Fibroblast of skin of right biceps (primary cell): ENCODE measurements at places on chromosomes 3 and 15.
A peak's percentile ranks its signal among the peaks of the same experiment; 100 is the strongest.

GRCh38 chr3:15633766-15634598 is 32.4 kb downstream of the BTD start:
- no peak for DNase-seq

DNA sequence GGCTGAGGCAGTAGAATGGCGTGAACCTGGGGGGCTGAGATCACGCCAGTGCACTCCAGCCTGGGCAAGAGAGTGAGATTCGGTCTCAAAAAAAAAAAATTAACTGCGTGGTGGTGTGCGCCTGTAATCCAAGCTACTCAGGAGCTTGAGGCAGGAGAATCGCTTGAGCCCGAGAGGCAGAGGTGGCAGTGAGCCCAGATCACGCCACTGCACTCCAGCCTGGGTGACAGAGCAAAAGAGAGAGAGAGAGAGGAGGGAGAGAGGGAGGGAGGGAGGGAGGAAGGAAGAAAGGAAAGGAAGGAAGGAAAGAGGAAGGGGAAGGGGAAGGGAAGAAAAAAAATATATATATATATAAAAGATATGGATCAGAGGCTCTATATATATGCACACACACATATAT is 6.0 kb downstream of the TM4SF19 start:
- DNase-seq: no peak

- peak; percentile 41 for DNase-seq
Observed at GRCh38 chr3:94115482-94115881, 52.6 kb downstream of the NSUN3 start.

DNA sequence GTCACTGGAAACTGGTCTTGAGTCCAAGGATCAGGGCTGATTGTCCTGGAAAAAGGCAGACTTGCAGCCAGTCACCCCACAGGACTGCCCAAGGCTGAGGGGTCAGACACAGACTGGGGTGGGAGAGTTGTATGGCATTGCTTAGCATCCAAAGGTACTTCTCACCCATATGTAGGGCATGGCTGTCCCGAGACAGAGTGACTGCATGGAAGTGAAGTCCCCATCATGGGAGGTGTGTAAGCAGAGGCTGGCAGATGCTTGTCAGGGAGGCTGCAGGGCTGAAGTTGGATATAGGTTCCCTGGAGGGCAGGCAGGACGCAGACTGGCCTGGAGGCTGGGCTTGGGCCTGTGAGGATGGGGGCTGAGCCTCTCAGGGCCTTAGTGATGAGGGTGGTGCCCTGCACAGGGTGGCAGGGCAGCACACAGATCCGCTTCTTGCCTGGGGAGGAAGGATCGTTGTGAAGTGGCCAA is 31.1 kb downstream of the PSTPIP1 start:
- DNase-seq: no peak

- no peak for DNase-seq
Observed at GRCh38 chr15:39488516-39488915, 92.4 kb upstream of the THBS1 start.

- no peak for DNase-seq
Observed at GRCh38 chr3:39346785-39347585, 17.5 kb downstream of the CCR8 start.

DNA sequence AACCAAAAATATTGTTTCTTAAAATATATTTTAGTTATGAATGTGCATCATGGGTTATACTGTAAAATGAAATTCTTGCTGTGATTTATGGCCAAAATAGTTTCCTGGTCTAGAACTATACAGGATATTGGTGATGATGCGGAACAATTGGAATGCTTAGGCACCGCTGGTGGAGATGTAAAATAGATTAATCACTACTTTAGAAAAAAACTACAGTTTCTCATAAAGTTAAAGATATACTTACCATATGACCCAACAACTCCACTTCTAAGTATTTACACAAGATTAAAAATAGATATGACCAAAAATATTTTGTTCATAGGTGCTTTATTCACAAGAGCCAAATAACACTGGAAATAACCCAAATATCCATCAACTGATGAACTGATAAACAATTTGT is 126.7 kb downstream of the TUSC7 start:
- peak; percentile 80 for DNase-seq

- DNase-seq: no peak
Observed at GRCh38 chr15:88637841-88638625, 783 bp upstream of the ISG20 start.

GRCh38 chr3:141086188-141086587 is 35.0 kb downstream of the SPSB4 start:
- no peak for DNase-seq

GRCh38 chr3:159150180-159150579 is 348.3 kb downstream of the MFSD1 start:
- DNase-seq: no peak

DNA sequence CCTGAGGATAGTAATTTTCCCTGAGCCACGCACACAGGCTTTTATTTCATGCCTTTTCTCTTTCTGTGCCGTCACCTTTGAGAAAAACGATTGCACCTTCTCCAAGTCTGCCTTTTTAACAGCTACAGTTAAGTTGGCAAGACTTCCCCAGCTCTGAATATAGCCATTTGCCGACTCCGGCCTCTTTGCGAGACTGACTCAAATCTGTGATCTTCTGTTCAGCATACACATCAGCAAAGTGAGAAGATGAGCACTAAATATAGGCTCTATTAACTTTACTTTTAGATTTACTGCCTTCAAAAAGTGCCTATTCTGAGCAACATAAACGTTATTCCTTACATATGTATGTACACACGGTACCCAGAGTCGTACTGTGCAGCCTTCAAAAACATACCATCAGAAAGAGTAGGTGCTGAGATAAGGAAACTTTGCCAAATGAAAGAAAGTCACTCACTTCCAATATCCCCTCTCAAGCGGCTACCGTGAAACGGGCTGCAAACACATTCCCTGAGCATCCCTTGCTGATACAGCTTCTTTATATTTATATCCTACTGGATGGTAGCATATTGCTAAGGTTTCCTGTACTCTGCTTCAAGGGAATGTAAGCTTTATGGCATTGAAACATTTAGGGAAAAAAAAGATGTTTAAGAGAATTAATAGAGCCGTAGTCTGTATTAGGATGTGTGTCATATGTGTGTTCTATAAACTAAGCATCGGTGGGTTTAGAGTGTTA is 283.3 kb upstream of the TPRG1 start:
- no peak for DNase-seq

GRCh38 chr3:195889870-195890295 is 18.5 kb downstream of the TNK2 start:
- DNase-seq: no peak

DNA sequence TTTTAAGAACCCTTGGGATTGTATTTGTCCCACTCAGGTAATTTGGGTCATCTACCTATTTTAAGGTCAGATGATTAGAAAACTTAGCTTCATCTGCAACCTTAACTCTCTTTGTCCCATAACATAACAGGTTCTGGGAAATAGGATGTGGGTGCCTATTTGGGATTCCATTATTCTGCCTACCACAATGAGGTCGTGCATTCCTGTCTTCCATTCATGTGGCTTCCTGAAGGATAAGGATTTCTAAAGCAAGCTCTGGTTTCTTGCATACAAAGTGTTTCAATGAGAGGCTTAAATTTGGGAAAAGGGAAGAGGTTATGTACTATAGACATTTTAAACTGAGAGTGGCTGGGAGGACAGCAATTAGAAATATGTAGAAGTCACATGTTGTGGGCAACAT is 190.3 kb downstream of the MCTP2 start:
- DNase-seq: peak; percentile 20

DNA sequence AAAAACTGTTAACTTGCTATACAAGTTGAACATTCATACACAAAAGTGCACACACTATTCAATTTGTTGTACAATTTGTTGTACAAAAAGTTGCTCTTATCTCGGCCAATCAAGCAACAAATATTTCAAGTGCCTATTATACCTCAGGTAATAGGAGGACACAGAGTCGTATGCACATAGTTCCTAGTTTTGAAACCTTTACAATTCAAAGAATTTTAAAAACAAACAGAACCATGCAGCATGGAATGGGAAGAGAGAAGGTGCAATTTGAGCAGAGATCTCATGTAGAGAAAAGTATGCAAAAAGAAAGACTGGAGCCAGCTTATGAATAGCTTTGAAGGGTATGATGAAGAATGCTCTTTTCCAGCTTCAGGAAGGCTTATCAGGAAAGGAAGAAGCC is 46.5 kb upstream of the ARPP19 start:
- DNase-seq: no peak
